Activated CD4-positive, alpha-beta T cell treated with anti-CD3 and anti-CD28 coated beads, Interleukin-2, amount 10 ng/mL, durations not matched to agents 24 days and 14 days (primary cell): ENCODE measurements at places on chromosomes 4 and X.
A peak's percentile ranks its signal among the peaks of the same experiment; 100 is the strongest.

GRCh38 chr4:184419976-184420375 lies 54.4 kb downstream of the IRF2 start:
- no peak for DNase-seq

- DNase-seq: no peak
These were observed 11.3 kb upstream of the PLAC1 start for GRCh38 chrX:134669378-134670098.

DNA sequence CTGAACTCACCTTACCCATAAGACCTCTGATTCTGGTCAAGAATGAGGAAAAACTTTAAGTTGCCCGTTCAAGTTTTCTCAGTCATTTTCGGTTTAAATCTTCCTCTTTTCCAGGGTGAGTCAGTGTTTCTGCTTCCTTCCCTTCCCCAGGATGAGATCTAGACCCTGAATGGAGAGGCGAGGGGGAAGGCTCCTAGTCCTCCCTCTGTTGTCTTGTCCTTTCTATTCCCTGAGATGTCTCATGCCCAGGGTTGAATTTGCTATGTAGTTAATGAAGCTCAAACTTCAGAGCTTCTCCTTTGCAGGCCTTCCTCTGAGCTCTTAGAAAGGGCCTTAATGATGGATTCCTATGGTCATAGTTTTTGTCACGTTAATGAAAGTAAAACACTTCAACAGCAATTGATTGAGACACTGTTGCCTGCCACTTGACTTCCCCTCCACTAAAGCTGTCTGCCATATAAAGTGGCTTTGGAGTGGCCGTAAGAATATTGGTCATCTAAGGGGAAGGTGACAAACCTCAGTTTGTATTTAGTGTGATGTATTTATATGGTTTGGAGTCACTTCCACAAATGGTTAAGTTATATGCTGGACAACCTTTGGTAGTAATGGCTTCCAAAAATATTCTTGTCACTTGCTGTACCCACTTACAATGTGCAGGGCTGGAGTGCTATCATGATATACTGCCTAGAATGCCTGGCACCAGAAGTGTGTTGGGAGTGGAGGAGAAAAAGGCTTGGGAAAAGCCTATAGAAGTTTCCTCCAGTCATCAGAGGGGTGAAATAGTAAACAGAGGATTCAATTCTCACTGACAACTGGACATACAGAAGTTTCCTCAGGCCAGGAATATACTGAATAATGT lies 24.3 kb upstream of the GPRIN3 start:
- DNase-seq: no peak

DNA sequence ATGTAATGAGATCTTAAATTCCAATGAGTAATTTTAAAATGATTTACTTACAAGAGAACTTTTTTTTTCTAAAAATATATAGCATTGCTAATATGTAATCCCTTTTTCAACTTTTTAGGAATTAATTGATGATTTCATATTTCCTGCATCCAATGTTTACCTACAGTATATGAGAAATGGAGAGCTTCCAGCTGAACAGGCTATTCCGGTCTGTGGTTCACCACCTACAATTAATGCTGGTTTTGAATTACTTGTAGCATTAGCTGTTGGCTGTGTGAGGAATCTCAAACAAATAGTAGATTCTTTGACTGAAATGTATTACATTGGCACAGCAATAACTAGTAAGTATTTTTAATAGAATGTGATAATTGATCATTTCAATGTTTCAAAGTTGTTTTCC lies 113.2 kb downstream of the USP9X start:
- DNase-seq: no peak

GRCh38 chr4:16860516-16860915 lies 37.9 kb downstream of the LDB2 start:
- DNase-seq: no peak

GRCh38 chr4:144894573-144894972 lies 203.4 kb downstream of the ANAPC10 start:
- no peak for DNase-seq

- no peak for DNase-seq
These were observed 149.9 kb downstream of the SLC10A7 start for GRCh38 chr4:146371812-146372211.

DNA sequence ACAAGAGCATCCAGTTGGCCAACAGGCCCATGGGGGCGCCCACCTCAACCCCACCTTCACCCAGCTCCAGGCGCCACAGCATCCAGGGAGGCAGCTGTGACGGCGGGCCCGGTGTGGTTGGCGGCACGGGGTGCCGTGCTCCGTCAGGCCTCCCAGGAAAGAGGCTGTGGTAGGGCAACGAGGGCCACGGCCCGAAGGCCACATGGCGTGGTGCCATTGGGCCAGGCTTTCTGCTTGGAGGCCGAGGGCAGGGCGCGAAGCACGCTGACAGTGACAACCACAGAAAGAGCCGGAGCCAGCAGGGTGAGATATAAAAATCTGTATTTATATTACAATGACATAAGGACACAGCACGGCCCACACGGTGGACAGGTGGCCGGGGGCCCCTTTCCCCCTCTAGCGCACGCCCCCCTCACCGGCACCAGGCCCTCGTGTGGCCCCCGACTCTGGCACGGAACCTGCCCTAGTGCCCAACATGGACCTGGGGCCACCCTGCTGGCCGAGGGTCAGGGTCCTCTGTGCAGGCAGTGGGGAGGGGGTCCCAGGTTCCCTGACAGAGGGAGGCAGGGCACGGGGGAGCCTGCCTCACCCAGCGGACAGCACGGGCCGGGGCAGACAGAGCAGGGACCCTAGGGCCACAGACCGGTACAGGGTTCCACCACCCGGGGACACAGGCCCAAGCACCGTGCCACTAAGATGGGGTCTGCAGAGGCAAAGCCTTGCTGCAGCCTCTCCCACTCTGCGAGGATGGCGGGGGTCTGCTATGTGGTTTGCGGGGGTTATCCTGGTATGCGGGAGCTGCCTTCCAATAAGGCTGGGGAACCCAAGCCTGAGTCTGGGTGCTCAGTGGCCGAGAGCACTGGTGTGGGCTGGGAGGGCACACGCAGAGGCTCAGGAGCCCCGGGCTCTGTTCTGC lies 5.5 kb upstream of the HAUS3 start:
- peak; percentile 55 for DNase-seq

GRCh38 chr4:103075435-103075893 lies 1.1 kb downstream of the SLC9B2 start:
- no peak for DNase-seq

GRCh38 chrX:71301195-71301924 lies at the start of gene ITGB1BP2:
TSS of gene ITGB1BP2 (plus strand) at chrX:71301750. CDS start at chrX:71301807, 57 bp downstream.
- DNase-seq: no peak

- peak; percentile 62 for DNase-seq
These were observed 30.5 kb upstream of the COL25A1 start for GRCh38 chr4:109332926-109333464.

DNA sequence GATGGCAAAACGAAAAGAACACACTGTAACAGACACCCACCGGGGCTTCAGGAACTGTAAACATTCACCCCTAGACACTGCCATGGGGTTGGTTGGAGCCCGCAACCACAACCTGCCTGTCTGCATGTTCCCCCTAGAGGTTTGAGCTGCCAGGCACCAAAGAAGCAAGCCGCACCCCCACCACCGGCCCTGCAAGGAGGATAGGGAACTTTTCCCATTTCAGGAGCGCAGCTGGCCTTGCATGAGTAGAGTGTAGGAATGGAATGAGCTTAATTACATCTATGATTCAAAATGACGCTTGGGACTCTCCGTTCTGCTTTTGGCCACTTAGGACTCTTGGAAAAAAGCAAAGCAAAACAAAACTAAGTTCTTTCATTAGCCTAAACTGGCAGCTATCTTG lies 243.6 kb upstream of the CTSO start:
- DNase-seq: no peak

DNA sequence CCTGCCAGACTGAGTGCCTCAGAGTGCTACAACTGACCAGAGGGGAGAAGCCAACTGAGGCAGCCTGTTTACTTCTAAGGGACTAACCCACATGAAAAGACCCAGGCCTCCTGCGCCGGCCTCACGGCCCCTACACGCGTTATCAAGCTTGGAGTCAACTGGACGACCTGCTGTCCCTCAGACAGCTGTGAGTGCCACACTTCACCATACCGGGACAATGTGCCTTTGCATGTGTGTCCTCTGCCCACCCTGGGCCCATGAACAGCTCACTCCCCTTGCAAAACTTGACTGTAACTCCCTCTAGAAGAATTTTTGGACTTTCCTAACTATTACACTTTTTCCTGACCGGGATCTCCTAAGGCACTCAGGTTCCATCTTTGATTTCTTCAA lies 1.8 kb downstream of the NOP14 start:
- DNase-seq: peak; percentile 73

DNA sequence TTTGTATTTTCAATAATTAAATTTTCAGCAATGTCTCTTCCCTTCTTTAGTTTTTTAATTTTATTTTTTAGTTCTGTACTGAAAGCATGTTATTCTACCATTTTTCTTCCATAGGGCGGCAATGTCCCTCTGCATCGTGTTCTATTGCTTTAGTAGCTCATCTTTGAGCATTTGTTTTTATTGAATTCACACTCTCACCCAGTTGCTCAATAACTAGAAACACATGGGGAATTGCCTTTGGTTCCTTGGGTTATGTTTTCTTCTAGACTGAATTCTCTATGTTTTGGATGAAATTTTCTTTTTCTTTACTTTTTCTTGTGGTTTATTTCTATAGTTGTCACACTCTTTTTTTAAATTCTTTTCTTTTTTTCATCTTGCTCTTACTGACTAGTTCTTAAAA lies 233.8 kb upstream of the LDB2 start:
- no peak for DNase-seq

DNA sequence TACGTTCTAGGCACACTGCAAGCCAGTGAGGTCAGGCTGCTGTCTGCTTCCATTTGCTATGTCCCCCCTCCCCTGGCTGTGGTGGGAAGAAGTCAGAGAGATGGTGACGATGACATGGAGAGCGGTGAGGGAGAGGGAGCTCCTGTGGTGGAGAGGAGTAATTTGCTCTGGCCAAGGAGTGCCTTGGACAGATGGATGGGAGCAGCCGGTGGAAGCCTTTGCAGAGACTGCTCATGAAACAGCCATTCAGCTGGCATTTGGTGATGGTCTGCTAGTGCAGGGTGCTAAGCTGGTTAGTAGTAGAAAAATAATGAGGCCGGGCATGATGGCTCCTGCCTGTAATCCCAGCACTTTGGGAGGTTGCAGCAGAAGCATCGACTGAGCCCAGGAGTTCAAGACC lies 124.1 kb downstream of the FHDC1 start:
- no peak for DNase-seq

DNA sequence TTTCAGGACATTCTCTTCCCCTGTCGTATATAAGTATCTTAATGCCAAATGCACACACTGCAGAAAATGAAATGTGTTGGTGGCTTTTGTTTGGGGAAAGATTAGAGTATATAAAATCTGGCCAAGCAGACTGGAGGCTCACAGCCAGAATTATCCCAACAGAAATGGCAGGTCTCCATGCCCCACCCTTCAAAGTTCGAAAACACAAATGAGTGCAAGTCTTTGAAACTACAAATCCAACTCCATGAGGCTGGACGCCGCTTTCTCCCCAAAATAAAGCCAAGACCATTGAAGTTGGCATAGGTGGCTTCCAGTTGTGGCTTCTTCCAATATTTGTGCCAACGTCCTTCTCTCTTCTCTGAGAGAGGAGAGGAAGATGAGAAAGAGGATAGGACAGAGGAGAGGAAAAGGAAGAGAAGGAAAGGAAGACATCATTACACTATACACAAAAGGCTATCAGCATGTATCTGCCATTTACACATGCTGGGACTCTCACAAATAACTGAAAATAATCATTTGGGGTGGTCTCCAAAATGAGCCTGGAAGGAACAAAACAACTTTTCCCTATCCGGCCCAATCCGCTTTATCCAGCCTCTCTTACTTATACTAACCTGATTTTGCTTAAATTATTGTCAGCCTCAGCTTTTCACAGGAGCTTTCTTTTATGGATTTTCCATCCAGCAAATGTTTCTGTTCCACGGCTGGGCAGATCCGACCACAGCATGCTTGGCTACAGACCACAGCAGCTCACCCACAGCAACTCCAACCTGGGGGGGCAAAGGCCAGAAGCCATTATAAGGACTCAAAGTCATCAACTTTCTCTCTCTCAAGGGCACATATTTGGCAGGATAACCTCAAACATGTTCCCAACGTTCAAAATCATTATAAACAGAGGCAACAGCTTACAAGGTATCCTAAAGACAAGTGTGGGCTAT lies 71.7 kb downstream of the APBB2 start:
- no peak for DNase-seq

- DNase-seq: no peak
These were observed 25.7 kb downstream of the BOD1L1 start for GRCh38 chr4:13601848-13602247.

- no peak for DNase-seq
These were observed 32.1 kb upstream of the MAGEA8 start for GRCh38 chrX:149848855-149849254.

DNA sequence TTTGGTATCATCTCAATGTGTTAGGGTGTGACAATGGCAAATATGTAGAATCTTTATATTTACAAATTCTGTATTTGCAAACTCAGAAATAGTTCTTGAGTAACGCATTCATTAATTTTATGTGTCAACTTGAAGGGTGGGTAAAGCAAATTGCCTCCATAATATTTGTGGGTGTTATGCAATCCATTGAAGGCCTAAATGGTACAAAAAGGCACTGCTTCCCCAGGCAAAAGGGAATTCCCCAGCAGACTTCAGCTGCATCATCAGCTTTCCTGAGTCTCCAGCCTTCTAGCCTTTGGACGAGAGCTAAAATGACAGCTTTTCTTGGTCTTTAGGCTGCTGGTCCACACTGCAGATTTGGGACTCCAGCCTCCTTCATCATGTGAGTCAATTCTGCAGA lies 292.2 kb upstream of the PCDH7 start:
- no peak for DNase-seq

GRCh38 chr4:120724656-120725055 lies 197.9 kb downstream of the PRDM5 start:
- DNase-seq: no peak

GRCh38 chrX:11375614-11376119 lies 82.5 kb downstream of the AMELX start:
- DNase-seq: no peak

DNA sequence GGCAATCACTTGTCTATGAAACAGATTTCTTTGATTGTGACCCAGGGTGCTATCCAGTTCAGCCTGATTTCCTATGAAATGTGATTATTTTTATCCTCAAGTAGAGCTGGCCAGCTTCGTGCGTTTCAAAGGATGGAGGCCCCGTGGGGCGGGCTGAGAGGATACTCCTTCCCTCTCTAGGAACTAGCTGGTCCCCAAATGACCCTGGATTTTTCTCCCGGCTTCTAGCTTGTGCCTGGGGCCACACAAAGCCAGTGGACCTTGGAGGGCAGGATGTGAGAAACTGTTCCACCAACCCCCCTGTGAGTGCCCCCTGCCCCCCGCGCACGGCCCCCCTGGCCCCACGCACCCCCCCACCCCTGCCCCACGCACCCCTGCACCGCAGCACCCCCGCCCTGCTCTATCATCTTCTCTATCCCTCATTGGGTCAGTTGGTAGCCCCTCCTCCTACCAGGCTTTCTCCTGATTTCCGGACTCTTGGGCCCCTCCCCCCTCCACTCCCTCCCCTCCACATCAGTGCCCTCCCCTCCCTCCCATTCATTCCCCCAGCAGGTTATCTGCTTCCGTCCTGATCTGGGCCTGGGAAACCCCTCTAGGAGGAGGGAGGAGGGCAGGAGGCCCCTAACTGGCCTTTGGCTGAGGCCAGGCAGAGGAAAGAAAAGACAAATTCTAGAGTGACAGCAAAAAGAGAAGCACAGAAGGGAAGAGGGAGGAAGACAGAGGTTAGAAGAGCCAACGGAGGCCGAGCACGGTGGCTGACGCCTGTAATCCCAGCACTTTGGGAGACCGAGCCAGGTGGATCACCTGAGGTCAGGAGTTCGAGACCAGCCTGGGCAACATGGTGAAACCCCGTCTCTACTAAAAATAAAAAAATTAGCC lies 3.3 kb downstream of the XPNPEP2 start:
- DNase-seq: no peak
